SW 1271 (cell line): ENCODE measurements at places on chromosomes 3 and 15.

GRCh38 chr3:44924457-44925084 lies 50.2 kb downstream of the TGM4 start:
- no peak for DNase-seq

GRCh38 chr3:38148311-38148882 lies 9.9 kb downstream of the MYD88 start:
- no peak for DNase-seq

GRCh38 chr3:12817343-12817710 lies 20.8 kb downstream of the CAND2 start:
- DNase-seq, result no peak

- peak; percentile 78 for DNase-seq
These were observed 395.2 kb upstream of the TPM1 start for GRCh38 chr15:62647202-62647842.

DNA sequence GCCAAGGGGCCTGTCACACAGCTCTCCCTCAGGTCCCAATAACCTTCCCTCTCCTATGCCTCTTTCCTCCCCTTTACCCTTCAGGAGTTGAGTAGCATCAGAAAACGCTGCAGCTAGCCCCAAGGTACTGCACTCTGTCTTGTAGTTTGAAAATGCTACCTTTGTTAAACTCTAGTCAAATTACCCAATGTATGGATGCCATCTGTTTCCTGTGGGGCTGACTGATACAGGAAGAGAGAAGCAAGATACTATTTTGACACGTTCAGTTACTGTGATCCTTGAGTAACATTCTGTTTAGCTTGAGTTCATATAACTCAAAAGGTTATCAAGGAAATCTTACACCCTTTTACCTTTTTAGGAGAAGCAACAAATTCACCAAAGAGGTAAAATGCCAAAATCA lies 493.1 kb downstream of the FHIT start:
- no peak for DNase-seq

GRCh38 chr3:171242170-171242569 lies 215.7 kb upstream of the SLC2A2 start:
- no peak for DNase-seq

DNA sequence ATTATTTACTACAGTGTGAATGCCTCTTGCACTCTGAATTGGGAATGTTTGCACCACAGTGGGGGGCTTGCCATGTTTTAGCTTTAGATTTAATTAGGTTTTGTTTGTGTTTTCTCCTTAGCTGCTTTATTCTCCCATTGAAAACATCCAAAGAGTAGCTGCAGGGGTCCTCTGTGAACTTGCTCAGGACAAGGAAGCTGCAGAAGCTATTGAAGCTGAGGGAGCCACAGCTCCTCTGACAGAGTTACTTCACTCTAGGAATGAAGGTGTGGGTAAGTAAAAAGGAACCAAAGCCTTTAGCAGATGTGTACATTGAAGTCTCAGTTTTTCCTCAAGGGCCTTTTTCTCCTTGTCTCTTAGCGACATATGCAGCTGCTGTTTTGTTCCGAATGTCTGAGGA lies 36.9 kb downstream of the CTNNB1 start:
- DNase-seq, result no peak

GRCh38 chr3:81152156-81152555 lies 609.3 kb downstream of the GBE1 start:
- DNase-seq, result no peak
